ENCODE measurements at places on chromosomes 3 and 15. TPM values are rescaled to one million over a fixed set of nuclear protein-coding genes. Genes with fewer than 3 reads are reported as not detected.

The GOLGA6A gene
- polyA plus RNA-seq = not detected

The IFRD2 gene
- 57.5 TPM for polyA plus RNA-seq

The CCR9 gene
- 1.7 TPM for polyA plus RNA-seq

The SNX22 gene
- polyA plus RNA-seq = 95.8 TPM

The GABRR3 gene
- polyA plus RNA-seq = not detected

The ALPK3 gene
- not detected for polyA plus RNA-seq

The TMEM108 gene
- not detected for polyA plus RNA-seq

- no peak for DNase-seq
These were observed 48.7 kb downstream of the FOXB1 start for GRCh38 chr15:60052796-60053195.

DNA sequence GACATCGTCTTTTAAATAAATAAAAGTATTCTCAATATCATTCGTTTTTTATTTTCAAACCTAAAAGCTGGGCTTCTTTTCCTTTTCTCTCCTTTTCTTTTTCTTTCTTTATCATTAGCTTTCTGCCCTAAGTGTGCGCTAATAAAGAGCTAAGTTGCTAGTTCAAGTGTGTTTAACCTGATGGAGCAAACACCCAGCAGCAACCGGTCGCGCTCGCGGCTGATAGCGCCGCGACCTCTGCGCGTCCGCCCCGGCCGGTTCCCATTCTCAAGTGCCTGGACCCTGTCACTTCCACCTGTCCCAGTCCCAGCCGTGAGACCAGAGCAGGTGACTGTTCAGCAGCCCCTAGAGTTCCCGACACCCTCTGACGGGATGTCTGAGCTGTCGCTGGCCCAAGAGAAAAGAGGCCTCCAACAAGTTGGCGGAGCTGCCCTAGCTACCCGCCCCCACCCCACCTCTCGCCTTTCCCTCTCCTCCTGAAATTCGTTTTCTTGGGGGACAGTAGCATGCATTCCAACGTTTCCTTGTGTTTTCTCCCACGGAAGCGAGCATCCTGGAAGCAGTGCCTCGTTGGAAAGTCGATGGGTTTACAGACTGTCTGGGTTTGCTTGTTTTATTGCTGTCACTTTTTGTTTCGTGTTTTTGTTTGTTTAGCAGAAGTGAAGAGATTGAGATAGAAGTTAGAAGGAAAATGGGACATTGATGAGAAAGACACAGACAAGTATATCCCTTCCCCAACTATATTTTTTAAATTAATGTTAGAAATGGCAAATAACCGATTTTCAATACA lies 3.1 kb upstream of the MECOM start:
- DNase-seq = no peak

GRCh38 chr3:183195266-183195665 lies 32.7 kb upstream of the LAMP3 start:
- DNase-seq = no peak

GRCh38 chr15:31267161-31268107 lies 59.2 kb upstream of the KLF13 start:
- no peak for DNase-seq
